ENCODE measurements at places on chromosomes 5 and 9. TPM values are rescaled to one million over a fixed set of nuclear protein-coding genes. Genes with fewer than 3 reads are reported as not detected.

DNA sequence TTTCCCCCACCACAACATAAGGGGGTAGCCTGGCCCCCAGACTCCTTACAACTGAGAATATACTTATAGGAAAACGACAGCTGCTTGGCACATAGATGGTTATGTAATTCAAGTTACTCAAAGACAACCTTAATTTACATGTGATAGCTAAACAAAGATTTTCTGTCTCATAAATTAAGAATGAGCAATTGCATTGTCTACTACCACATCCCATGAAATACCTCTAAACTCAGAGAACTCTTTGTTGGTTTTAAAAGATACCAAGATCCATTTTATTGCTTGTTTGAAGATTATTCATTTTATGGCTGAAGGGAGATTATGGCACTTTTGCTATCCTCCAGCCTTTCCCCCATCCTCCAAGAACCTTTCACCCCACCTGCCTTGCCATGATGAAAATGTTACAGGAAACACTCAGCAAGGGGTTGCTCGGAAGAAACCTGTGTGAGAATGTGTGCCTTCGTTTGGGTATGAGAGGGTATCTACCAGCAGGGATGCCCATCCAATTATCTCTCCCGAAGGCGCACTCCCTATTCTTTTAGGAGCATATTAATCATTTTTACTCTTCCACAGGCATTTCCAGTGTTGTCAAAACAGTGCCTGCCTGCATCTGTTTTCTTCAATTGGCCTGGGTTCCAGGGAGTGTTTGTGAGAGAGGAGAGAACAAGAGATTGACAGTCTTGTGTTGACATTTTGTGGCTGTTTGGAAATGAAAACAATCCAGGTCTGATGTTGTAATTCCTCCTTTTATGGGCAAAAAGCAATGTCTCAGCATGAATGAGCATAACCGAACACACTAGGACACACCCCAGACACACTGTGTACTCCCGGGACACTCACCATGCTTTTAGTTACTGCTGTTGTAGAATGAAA is 208.0 kb upstream of the ANKRD55 start:
- DNase-seq: no peak

DNA sequence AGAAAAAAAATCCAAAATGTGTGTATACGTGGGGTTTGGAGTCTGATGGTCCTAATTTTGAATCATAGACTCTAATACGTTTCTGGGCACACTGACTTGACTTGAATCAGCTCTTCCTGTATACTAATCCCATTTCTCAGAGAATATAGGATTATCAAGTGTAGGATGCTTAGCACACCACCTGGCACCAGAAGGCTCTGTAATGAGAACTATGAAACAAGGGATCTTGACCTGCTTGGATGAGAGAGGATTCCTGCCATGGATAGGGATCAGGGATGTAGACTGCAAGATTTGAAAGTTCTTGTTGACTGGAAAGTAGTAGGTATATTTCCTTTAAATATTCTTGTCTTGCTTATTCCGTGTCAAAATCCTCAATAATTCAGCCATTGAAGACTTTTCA is 7.8 kb downstream of the HSPA4 start:
- no peak for DNase-seq

Gene DND1
- total RNA-seq: 0.31 TPM

GRCh38 chr9:83081846-83082245 is 18.9 kb upstream of the RASEF start:
- no peak for DNase-seq

- no peak for DNase-seq
Measured at GRCh38 chr9:108257382-108257781, 598.4 kb downstream of the ACTL7B start.

DNA sequence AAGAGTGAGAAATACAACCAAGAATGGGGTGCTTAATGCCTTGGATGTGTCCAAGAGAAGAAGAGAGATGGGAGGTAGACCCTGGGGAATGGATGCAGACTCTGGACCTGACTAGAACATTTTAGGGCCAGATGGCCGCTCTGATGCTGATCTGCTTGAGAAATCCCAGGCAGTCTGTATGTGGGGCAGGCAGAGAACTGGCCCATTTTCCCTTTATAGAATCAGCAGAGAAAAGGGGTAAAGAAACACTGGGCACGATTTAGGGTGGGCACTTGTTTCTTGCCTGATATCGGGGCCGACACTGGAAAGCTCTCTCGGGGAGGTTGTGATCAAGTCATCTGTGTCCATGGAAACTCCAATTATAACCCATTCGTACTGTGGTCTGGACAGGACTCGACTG is 118.5 kb upstream of the FSTL4 start:
- DNase-seq: no peak

DNA sequence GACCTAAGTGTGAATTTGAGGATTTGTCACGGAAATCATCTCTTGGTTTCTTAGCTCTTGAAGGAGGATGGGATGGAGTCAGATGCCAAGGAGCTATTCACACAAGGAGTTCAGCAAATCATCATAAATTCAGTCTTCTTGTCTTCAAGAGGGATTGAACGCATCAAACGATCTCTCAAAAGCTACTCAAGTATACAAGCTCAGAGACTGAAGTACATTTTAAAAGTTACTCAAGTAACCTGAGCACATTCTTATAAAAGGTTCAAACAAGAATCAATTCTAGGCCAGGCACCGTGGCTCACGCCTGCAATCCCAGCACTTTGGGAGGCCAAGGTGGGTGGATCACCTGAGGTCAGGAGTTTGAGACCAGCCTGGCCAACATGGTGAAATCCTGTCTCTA is 21.1 kb upstream of the GOLPH3 start:
- no peak for DNase-seq

- peak; percentile 29 for DNase-seq
Measured at GRCh38 chr5:179765400-179765799, 28.4 kb upstream of the LTC4S start.

DNA sequence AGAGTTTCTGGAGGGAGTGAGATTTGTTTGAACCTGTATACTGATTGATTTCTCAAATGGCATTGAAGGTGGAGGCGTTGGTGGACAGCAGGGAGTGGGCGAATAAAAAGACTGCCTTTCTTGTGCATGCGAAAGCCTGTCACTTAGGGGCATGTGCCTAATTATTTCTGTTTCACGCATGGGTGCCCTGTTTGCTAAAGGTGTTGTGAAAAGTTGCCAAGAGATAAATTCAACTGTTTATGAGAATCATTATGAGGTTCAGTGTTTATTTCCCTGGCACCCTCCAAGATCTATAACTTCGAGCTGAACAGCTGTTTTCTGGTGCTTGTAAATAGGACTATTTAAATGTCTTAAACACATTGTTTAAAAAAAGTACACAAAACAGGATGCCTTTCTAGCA is 67.4 kb upstream of the DMRTA1 start:
- no peak for DNase-seq

DNA sequence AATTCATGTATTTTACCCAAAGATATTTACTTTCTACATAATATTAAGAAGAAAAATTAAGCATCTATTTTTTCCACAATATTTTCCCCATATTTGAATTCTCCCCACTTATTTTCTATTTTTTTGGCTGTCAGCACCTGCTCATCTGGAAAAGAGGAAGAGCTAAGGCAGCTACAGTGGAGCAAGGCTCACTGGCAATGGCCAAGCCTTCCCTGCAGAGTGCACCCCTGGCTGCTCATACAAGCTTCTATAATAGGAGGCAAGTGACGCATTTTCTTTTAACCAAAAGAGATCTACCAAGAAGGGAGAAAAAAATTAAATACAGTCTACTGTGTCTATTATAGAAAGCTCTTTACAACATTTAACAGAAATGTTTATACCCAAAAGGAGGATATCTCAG is 72.5 kb downstream of the AUH start:
- no peak for DNase-seq

Gene NIM1K
- 9.0 TPM for total RNA-seq

Gene ZNF484
- 59.3 TPM for total RNA-seq

Gene FOXD1
- total RNA-seq: 0.94 TPM

Gene DELE1
- total RNA-seq: 39.0 TPM

DNA sequence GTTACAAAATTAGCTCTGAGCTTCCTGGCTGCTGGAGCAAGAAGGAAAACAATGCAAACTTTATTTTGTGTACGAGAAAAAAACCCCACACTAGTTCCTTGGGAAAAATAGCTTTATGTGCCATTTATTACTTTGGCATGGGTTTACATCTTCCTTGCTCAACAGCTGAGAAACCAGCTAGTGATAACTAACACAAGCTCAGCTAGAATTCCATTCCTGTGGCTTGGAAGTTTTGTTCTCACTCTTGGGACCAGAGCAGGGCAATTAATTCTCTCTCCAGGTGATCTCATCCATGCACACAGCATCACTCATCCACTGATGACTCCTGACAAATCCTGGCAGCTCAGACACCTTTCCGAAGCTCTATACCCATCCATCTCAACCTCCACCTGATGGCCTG is 104.1 kb downstream of the CRB2 start:
- no peak for DNase-seq

DNA sequence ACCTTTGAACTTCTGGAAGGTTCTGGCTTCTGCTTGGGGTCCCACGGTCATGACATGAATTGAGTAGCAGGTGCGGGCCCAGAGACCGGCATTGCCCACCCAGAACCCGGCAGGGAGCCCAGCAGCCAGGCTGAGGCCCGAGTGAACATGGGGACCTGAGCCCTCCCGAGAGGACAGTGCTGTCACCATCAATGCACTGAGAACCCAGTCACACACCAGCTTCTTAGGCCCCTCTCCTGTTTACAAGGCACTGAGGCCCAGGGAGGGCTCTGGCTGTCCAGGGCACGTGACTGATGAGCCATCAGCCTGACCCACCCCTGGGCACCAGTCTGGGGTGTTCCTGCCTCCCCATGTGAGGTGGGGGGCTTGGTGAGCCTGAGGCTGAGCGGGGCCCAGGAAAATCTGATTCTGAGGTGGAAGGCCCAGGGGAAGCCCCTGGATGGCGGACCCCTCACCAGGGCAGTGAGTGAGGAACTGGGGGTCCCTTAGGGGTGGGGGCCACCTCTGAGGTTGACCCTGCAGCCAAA is 60.3 kb upstream of the RNU6ATAC start:
- no peak for DNase-seq

Gene CDH18
- 10.0 TPM for total RNA-seq

- no peak for DNase-seq
Measured at GRCh38 chr5:140262221-140262620, 40.7 kb downstream of the PFDN1 start.

Gene IRX2
- not detected for total RNA-seq

- DNase-seq: no peak
Measured at GRCh38 chr5:73812962-73813588, 187.1 kb downstream of the ARHGEF28 start.

DNA sequence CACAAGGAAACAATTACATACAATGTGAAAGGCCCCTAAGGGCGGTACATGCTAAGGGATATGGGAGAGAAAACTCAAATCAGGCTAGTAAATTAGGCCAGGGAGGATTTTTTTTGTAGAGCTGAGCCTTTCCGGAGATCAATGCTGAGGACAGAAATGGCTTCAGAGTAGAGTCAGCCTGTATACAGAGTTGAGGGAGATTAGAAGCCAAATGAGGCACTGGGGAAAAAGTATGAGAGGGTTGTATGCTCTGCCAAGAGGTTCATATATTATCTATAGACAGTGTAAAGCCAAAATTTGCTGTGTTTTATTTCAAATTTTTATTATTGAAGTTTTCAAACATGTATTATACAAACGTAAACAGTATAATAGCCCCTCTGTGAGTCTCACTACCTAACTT is 103.1 kb downstream of the BNC2 start:
- no peak for DNase-seq

DNA sequence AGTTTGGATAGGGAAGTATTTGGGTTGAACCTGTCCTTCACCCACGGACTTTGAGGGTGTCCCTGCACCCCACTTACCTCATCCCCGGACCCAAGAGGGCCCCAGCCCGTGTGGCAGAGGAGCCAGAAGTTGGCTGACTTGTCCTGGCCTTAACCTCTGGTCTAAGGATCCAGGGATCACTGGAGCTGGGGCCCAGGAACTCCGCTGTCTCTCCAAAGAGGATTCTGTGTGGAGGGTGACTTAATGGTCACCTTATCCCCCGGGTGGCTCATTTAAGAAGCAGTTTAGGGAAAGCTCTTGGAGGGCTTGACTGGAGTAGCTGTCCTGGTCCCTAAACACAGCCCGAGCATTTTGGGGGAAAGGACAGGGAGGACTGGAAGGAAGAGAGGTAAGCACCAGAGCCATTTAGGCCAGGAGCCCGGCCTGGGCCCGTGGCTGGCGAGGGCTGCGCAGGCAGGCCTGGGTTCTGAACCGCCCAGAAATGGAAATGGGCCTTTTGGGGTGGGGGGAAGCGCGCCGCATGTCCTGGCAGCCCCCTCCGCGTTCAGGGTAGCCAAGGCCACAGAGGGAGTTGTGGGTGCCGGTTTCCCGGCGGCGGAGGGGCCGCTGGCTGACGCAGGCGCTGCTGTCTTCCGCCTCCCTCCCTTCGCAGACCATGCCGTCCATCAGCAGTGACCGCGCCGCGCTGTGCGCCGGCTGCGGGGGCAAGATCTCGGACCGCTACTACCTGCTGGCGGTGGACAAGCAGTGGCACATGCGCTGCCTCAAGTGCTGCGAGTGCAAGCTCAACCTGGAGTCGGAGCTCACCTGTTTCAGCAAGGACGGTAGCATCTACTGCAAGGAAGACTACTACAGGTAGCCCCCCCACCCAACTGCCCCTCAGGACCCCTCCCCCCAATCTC is 2.0 kb downstream of the LHX2 start:
- no peak for DNase-seq

- no peak for DNase-seq
Measured at GRCh38 chr9:127059030-127059429, 63.4 kb downstream of the ANGPTL2 start.

DNA sequence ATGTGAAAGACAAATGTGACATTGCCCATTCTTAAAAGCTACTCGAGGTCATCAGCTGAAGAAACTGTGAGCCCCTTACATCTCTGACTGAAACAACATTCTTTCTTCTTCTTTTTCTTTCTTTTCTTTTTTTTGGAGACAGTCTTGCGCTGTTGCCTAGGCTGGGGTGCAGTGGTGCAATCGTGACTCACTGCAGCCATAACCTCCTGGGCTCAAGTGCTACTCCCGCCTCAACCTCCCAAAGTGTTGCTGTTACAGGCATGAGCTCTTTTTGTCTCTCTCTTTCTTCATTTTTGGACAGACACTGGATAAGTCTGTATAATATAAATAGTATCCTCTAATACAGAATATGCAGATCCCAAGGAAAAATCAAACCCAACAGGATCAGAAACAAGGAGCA is 263.7 kb upstream of the KLF9 start:
- DNase-seq: no peak

GRCh38 chr5:138696501-138696900 is 56.7 kb upstream of the CTNNA1 start:
- DNase-seq: no peak

GRCh38 chr9:134980516-134980915 is 62.8 kb upstream of the FCN1 start:
- DNase-seq: no peak

Gene PCDHGC5
- 6.2 TPM for total RNA-seq
